ENCODE measurements at places on chromosomes 2 and 18.
A peak's percentile ranks its signal among the peaks of the same experiment; 100 is the strongest.

DNA sequence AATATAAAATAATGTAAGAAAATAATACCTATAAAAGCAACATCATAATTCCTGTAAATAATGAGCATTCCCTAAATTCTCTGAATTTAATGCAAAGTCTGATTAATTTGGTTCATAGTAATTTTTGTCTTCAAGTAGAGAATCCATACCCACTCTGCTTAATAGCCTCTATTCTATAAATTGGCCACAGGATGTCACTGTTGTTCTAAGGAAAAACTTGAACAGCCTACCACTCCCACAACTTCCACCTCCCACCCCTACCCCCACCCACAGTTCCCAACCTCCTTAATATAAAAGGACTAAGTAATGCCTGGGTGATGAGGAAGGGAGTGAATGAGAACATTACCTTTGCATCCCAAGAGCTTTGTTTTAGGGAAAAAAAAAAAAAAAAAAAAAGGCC lies 27.2 kb upstream of the BBS5 start:
- DNase-seq: no peak

DNA sequence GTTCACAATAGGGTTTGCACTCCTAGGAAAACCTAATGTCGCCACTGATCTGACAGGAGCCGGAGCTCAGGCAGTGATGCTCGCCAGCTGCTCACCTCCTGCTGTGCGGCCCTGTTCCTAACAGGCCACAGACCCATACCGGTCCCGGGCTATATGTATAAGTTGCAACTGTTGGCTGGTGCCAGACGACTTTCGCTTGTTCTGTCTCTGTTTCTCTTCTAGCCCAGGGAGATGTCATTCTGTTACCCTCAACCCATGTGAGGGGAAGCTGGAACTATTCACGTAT lies 170.3 kb downstream of the BCL2 start:
- no peak for DNase-seq

GRCh38 chr2:102141970-102142828 lies at the start of gene IL1R1:
Gene IL1R1 (plus strand): TSS chr2:102142746. CDS start chr2:102157725, 14,979 bp downstream.
- peak; percentile 43 for DNase-seq

GRCh38 chr18:22691946-22692710 lies 241.0 kb upstream of the RBBP8 start:
- no peak for DNase-seq

DNA sequence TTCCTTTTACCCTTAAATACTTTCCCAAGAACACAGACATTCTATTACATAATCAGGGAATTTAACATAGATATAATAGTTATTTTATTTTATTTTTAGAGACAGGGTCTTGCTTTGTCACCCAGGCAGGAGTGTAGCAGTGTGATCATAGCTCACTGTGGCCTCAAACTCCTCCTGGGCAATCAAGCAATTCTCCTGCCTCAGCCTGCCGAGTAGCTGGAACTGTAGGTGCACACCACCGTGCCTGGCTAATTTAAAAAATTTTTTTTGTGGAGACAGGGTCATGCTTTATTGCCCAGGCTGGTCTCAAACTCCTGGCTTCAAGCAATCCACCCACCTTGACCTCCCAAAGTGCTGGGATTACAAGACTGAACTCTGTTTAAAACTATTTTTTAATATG lies 45.6 kb downstream of the SLC4A1AP start:
- no peak for DNase-seq

GRCh38 chr18:55185391-55185790 lies 226.1 kb upstream of the CCDC68 start:
- no peak for DNase-seq

DNA sequence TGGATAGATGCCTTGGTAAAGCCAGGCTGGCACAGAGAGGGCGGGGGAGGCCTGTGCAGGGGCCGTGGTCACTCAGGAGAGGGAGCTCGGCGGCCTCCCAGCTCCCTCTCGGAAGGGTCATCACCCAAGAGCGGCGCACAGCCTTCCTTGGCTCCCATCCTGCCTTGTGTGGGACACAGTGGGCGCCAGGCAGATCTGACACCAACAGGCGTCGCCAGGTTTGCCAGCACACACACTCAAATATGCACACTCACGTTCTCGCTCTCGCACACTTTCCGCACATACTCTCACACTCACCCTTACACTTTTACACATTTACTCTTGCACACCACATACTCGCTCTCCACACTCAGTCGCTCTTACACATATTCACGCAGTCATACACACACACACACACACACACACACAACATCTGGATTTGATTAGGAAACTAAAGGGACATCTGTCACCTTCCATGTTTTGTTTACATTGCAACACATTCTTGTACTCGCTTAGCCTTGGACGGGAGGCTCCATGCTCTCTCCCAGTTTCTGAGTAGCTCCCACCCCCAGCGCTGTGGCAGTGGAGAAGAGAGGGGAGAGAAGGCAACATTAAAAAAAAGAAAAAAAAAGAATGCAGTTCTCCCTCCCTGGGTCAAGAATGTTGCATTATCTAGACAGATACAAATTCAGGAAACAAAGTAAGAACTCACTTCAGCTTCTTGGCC lies 10.5 kb downstream of the CHMP1B start:
- DNase-seq: no peak
